Osteocyte (in vitro differentiated cells): ENCODE measurements at places on chromosomes 12 and 14. TPM values are rescaled to one million over a fixed set of nuclear protein-coding genes. Genes with fewer than 3 reads are reported as not detected.

The MYF5 gene
- total RNA-seq: not detected in 2 replicates

The SAMD15 gene
- total RNA-seq: 1.9 and 2.2 TPM in 2 replicates

The NEUROD4 gene
- not detected in 2 replicates for total RNA-seq

The AKAP5 gene
- total RNA-seq: 3.4 and 3.6 TPM in 2 replicates

The KRT77 gene
- total RNA-seq: not detected in 2 replicates

The FAM222A gene
- total RNA-seq: 1.2 and 1.5 TPM in 2 replicates

The NOVA1 gene
- total RNA-seq: 1.5 and 1.9 TPM in 2 replicates

The SYNDIG1L gene
- total RNA-seq: 0.26 TPM in 1 of 2 replicates, not detected in the other

DNA sequence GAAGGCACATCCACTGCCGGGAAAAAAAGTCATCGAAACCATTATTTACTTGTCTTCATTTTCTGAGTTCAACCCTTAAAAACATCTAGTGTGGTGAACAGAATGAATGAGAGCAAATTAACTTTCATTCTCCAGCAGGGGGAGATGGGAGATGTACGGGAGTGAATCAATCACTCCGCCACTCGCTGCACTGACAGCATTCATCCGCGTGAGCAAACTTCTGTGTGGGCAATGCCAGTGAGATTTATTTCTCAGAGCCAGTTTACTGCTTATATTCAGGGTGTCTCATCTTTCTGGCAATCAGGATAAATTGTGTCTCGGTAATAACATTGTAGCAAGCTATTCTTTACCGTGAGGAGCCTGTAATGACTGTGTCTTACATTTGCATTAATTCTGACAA, 463.6 kb upstream of the MIS18BP1 start:
- no peak for DNase-seq

GRCh38 chr14:20711685-20712084, 23.1 kb downstream of the ANG start:
- no peak for DNase-seq

DNA sequence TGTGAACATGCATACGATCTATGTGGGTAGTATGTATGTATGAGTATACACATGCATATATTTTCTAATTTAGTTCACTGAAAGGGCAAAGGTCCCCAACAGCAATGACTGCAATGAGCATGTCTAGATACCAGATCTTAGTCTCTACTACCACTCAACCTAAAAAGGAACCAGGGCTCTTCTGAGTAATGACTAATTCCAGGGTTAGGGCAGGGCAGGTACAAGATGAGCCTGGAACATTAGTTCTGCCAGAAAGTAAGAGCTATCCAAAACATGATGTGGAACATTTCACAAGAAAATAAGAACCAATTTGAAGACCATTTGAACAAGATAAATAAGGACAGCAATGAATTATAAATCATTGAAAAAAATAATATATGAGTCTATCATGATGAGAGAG, 91.3 kb upstream of the PDZRN4 start:
- no peak for DNase-seq

- no peak for DNase-seq
Observed at GRCh38 chr12:24931666-24932405, 17.1 kb downstream of the BCAT1 start.

- DNase-seq: no peak
Observed at GRCh38 chr12:7303230-7303629, 642 bp upstream of the ACSM4 start.

- DNase-seq: no peak
Observed at GRCh38 chr14:69318241-69318640, 58.3 kb downstream of the GALNT16 start.

DNA sequence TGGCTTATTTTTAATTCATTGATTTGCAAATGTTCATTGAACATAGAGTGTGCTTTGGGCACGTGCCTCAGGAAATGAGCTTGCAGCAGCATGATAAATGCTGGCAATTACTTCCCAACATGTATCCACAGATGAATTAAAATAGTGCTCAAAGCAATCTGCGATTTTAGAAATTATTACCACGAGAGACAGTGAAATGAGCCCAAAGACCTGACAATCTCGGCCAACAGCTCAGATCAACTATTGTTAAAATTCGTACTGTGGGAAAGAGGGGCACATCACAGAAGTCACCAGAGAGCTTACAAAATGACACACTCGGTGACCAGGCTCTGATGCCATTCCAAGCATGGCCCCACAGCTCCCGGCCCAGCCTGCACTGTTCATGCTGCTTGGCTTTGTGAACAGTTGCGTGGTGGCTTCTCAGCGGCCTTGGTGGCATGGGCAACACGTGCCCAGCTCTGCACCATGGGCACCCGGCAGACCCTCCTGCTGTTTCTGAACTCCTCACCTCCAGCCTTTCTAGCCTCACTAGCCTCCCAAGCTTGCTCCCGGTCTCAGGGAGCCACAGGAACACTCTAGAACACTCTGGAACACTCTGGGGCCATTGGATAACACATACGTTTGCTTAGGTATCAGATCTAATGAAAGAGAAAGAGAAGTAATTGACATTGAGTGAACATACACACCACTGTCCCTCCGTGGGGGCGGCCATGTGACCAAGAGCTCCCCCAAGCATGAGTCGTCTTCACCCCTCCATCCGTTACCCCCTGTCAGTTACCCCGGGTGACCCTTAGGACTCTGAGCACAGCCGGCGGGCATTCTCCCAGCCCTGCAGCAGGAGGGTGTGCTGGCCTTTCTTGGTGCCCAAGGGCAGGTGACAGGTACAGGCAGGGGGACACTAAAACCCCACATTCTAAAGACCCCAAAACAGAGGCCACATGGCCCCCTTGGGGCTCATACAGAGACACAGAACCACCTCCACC, 28.0 kb downstream of the RIMBP2 start:
- DNase-seq: no peak

- DNase-seq: peak; percentile 90
Observed at GRCh38 chr12:21527451-21528180, 1.5 kb downstream of the SPX start.

DNA sequence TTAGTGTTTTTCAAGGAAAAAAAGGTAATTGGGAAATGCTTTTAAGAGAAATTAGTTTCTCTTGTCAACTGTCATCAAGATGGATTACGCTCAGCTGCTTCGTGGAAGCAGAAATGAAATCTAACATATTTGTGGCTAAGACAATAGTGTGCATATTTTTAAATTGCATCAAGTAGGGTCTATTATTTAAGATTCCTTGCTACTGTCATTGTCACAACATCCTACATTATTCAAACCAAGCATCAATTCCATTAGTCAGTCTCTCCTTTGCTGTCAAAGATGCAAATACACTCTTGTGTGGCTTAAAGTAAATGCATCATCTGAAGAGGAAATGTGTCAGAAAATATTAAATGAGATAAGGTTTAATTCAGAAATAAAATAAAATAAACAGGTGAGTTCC, 1277.6 kb upstream of the SEL1L start:
- DNase-seq: no peak

- no peak for DNase-seq
Observed at GRCh38 chr14:102688290-102688689, 89.0 kb upstream of the TRAF3 start.

DNA sequence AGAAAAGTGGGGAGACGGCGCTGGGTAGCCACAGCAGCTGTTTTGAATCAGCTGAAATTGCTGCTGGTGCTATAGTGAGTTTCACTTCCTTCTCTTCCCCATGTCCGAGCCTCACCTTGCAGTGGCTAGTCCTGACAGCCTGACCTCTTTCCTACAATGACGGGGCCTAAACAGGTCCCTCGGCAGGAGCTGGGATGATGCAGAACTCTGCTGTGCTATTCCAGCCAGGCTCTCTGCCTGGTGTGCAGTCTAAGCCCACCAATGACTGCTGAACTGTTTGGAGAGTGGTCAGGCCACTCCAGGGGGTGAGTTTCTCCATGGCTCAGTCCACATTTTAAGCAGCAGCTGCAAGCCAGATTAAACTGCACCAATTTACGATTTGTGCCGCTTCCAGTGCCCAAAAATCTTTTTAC, 207.3 kb downstream of the TTC7B start:
- no peak for DNase-seq

DNA sequence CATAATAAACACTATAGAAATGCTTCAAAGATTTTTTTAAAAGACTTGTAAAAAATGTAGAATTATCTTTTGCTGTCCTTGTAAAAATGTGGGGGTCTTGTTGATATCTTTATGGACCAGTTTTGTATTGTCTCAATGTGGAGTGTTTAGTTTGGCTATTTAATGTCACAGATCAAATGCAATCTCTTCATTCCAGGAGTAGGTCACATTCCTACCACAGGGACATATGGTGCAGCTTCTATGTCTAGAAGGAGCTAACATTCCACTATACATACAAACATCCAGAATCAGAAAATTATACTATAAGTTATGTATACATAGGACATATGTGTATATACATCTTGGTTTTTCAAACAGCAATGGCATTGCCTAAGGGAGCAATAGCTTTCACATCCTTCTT, 345.7 kb downstream of the BMP4 start:
- DNase-seq: no peak

DNA sequence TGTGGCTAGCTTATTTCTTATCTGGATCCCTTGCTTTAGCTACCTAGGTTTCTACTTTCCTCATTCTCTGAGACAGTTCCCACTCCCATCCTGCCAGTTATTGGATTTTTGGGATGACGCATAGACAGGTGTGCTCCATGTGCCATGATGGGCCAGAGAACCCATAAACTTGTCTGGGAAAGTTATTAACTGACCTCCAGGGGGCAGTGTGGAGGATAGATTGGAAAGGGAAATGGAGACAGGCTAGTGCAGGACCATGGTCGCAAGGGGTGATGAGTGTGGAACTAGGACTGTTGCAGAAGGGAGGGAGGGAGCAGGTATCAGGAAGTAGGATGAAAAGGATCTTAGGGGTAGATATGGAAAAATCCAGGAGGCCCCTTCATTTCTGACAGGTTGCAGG, 80.3 kb downstream of the ESRRB start:
- no peak for DNase-seq

DNA sequence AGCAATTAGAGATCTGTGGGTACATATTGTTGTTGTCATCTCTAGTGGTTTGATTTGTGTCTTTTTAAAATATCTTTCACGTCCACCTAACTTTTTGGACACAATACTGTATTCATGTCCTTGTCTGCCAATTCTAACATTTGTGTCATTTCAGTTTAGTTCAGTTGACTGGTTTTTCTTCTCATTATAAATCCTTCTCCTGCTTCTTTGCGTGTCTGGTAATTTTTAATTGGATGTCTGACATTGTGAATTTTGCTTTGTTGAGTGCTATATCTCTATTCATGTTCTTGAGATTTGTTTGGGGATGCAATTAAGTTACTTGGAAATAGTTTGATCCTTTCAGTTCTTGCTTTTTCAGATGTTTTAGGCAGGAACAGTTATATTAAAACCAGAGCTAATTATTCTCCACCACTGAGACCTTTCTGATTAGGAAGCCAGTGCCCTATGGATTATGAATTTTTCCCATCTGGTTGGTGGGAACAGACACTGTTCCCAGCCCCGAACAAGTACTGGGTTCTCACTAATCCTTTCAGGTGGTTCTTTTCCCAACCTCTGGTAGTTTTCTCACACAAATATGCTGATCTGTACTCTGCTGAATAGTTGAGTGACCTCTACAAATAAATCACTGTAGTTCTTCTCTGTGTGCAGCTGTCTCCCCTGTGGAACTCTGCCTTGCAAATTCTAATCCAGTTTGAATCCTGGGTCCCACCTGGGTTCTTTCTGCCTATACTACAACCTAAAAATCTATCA, 91.1 kb upstream of the DYNC1H1 start:
- no peak for DNase-seq

- no peak for DNase-seq
Observed at GRCh38 chr12:1332327-1332726, 262.1 kb downstream of the FBXL14 start.

DNA sequence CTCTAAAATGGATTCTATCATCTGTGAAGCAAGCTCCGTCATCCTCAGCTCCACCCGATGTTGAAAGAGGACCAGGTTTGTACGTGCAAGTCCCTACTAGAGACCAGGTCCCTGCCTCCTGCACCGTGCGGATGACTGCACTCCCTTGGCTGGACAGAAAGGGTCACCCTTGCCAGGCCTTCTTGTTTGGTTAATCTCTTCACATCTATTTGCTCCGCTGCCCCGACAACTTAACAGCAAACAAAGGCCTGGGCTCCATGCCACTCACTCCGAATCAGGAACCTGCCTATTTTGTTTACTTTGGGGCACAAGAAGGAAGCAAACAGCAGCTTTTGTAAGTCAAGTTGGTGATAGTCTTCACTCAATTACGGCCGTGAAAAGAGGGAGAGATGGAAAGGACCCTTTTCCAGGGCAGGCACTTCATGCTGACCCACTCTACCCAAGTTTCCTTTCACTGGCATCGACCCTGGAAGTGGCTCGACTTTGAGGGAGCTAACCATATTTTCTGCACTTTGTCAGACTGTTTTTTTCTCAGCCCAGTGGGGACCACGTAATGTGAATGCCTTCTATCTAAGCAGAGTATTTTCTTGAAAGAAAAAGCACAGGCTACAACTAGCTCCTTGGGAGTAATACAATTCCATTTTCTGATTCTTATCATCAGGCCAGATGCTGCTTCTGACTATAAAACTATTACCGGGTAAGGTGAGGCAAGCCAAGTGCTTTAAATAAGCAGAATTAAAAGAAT, 202.6 kb downstream of the FOXN3 start:
- no peak for DNase-seq

DNA sequence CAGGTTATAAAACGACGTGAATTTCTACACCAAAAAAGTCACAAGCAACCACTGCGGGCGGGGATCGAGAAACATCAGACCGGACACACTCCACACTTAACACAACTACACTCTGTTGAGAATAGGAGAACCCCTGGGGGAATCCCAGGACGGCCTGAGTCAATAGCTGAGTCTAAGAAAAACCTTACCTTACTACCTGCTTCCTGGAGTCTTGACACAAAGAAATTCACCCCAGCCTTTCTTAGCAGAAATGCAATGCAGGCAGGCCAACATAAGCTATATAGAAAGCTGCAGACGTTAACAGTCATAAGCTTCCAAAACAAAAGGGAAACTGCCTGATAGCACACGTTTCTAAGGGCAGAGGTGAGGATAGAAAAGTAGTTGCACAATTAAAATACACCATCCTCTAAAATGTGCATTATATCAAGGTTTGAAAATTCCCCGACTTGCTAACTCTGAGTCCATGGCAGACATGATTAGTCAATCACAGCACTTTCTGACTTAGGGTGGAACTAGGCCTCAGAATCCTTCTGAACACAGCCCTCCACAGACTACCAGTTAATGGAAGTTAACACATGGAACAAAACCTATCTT, 68.0 kb downstream of the CCDC88C start:
- DNase-seq: no peak

DNA sequence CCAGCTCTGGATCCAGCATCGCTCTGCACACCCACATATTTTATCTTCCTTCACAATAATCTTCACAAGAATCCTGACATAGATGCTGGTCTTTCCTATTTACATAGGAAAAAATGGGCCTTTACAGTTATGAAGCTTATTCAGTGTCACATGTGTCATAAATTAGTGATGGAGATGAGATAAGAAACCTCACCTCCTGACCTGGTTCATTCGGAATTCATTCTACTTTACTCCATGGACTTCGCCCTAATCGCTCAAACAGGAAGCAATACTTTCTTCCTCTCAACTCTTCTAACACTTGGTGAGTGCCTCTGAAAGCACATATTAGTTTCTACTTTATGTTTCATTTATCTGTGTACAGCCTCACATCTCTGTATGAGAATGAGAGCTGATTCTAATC, 12.0 kb upstream of the SINHCAF start:
- DNase-seq: no peak
